CD8-positive, alpha-beta memory T cell (primary cell): ENCODE measurements at places on chromosomes 3 and 15.

DNA sequence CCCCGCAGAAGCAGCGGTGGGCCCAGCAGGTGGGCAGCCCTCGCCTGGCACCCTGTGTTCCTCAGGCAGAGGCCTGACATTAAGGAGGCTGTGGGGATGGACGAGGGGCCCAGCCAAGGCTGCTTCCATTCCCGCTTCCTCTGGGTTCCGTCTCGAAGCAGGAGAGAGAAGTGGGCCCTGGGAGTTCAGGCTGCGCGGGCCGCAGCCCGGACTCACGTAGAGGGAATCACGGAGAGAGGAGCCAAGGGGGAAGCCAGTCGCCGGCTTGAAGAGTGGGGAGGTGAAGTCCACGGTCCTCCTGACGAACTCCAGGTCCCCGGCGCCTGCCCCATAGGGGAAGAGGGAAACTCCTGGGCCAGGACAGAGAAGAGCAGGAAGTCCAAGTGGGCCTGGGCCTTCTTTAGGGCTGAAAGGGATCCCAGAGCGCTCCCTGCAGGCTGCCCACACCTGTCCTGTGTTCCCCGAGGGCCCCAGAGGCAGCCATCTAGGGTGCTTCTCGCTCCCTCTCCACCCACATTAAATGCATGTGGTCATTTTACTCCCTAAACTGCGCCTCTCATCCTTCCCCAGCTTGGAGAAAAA, 37.7 kb downstream of the MUC4 start:
- H3K4me1 ChIP-seq, result no peaks in the 10 kb centered on the region
- H3K27ac ChIP-seq, result no peak overlapping the region
- no peak for DNase-seq
- H3K4me3 ChIP-seq, result no peak overlapping the region

DNA sequence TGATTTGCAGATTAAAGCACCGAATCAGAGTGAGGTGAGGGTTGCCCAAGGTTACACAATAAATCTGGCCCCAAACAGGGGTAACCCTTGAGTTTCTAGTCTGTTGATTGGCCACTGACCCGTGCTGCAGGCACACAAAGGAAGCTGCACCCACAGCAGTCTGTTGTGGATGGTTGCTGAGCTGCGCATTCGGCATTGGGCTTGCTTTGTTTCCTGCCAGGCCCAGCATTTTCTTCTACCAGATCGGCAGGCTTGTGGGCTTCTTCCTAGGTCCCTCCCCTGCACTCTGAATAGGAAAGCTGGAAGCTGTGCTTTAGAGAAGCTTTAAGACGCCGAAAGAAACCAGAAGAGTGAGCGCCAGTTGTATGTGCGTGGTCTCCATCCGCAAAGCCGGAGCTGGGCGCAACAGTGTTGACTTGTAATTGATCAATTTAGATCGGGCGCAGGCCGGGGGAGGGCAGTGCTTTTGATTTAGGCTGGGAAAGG, 12.1 kb downstream of the B3GNT5 start:
- no peaks in the 10 kb centered on the region for H3K27me3 ChIP-seq
- H3K4me3 ChIP-seq, result no peak overlapping the region
- no peak for DNase-seq

DNA sequence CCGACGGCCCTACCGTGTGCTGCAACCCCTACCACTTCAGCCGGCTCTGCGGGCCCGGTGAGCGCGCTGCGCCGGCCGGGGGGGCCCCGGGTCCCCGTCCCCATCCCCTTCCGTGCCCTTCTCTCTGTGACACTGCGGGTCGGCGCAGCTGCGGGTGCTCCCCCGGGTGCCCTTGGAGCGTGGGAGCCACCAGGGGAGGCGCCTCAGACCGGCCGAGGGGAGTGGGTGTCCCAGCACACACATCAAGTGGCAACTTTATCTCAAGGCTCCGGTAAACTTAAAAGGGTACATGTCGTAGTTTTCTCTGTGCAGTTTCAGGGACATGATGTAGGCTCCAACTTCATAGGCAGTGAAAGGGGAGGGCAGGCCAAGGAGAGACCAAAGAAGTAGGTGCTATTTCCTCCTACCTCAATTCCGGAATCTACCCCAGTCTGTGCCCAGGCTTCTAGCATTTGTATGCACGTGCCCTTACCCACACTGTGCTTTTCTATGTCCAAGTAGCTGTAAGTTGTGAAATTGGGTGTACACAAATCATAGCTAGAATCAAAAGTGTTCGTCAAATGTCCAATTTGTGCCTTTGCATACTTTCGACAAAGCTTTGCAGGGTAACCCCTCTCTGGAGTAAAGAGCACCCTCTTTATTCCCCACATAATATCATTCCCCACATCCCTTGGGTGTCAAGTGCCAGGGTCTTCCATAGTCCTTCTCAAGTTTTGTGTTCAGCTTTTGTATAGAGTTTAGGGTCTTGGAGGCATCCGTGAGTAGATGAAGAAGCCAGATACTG, 2.2 kb downstream of the SMAD6 start:
- peaks cover 19% of the 10 kb centered on the region for H3K4me1 ChIP-seq
- no peak for DNase-seq
- H3K36me3 ChIP-seq, result no peaks in the 10 kb centered on the region
- H3K27ac ChIP-seq, result no peak overlapping the region

GRCh38 chr3:8486434-8486833, 15.2 kb upstream of the LMCD1 start:
- no peaks in the 10 kb centered on the region for H3K36me3 ChIP-seq
- no peaks in the 10 kb centered on the region for H3K4me1 ChIP-seq
- DNase-seq, result no peak

DNA sequence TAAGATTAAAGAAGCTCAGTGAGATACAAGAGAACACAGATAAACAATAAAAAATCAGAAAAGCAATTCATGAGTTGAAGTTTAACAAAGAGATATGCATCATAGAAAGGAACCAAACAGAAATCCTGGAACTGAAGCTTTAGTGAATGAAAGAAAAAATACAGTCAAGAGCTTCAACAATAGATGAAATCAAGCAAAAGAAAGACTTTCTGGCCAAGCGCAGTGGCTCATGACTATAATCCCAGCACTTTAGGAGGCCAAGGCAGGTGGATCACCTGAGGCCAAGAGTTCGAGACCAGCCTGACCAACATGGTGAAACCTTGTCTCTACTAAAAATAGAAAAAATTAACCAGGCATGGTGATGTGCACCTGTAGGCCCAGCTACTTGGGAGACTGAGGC, 301.6 kb upstream of the MANF start:
- H3K27me3 ChIP-seq, result no peaks in the 10 kb centered on the region
- no peak overlapping the region for H3K27ac ChIP-seq
- H3K4me1 ChIP-seq, result no peaks in the 10 kb centered on the region
- no peak for DNase-seq

- no peak for DNase-seq
- H3K4me1 ChIP-seq, result peaks cover 21% of the 10 kb centered on the region
- no peaks in the 10 kb centered on the region for H3K27me3 ChIP-seq
- no peaks in the 10 kb centered on the region for H3K36me3 ChIP-seq
- peak overlapping the region; percentile 93 for H3K4me3 ChIP-seq
These were observed 666 bp downstream of the SNX33 start for GRCh38 chr15:75648156-75649000.

- H3K27me3 ChIP-seq, result no peaks in the 10 kb centered on the region
- H3K4me3 ChIP-seq, result no peak overlapping the region
- DNase-seq, result no peak
- no peaks in the 10 kb centered on the region for H3K36me3 ChIP-seq
These were observed 32.2 kb downstream of the PPP2R3A start for GRCh38 chr3:135997554-135998320.

DNA sequence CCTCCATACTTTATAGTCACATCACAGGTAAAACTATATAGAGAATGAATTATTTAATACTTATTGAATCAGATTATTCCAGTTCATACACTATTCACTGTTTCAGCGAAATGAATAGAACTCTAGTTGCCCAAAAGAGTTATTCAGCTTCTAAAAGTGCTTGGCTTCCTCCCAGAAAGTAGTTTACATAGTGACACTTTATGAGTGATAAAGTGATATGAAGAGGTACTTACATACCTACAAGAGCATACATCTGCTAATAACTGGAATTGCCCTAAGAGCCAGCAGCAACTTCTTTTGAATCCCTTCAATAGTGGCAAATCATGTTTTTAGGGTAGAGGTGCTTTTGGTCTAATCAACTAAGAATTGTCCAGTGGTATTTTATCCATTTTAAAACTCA, 635.1 kb upstream of the AGTR1 start:
- H3K4me3 ChIP-seq, result no peak overlapping the region
- no peaks in the 10 kb centered on the region for H3K36me3 ChIP-seq
- H3K27ac ChIP-seq, result no peak overlapping the region

DNA sequence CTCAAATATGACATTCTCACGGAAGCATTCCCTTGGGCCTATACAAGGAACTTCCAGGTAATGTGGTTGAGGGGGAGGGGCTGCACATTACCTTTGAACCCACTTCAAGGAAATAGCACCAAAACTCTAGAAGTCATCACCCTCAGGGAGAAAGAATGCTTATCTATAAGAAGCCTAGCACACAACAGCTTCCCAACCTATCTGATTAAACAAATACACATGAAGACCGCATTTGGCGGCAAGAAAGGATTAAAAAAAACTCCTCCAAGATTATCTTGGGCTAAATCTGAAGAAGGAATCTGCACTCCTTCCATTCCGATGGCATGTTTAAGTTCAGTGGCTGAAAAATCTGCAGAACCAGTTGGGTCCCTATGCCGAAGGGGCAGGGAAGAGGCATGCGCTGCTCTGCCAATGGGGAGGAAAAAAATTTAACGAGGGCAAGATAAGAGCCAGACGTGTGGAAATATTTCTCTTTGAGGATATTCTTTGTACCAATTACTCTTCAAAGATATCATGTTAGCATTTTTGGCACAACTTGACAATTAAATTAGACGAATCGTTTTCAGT, 82.0 kb upstream of the WNT5A start:
- no peaks in the 10 kb centered on the region for H3K36me3 ChIP-seq
- no peaks in the 10 kb centered on the region for H3K27me3 ChIP-seq
- H3K27ac ChIP-seq, result no peak overlapping the region
- H3K4me1 ChIP-seq, result no peaks in the 10 kb centered on the region

- no peak for DNase-seq
- H3K36me3 ChIP-seq, result peaks cover 60% of the 10 kb centered on the region
- H3K4me1 ChIP-seq, result no peaks in the 10 kb centered on the region
- H3K27ac ChIP-seq, result no peak overlapping the region
These were observed 68.2 kb downstream of the IQGAP1 start for GRCh38 chr15:90456236-90456635.

- H3K4me1 ChIP-seq, result no peaks in the 10 kb centered on the region
- no peak overlapping the region for H3K4me3 ChIP-seq
- no peak overlapping the region for H3K27ac ChIP-seq
- DNase-seq, result no peak
- H3K27me3 ChIP-seq, result no peaks in the 10 kb centered on the region
- no peaks in the 10 kb centered on the region for H3K36me3 ChIP-seq
These were observed 43.7 kb downstream of the NMD3 start for GRCh38 chr3:161264852-161265251.

- H3K36me3 ChIP-seq, result no peaks in the 10 kb centered on the region
- H3K4me3 ChIP-seq, result peak overlapping the region; percentile 5
- peak; percentile 50 for DNase-seq
- no peaks in the 10 kb centered on the region for H3K27me3 ChIP-seq
These were observed 1.4 kb downstream of the FURIN start for GRCh38 chr15:90869601-90870353.

- no peak overlapping the region for H3K4me3 ChIP-seq
- H3K27me3 ChIP-seq, result no peaks in the 10 kb centered on the region
- H3K27ac ChIP-seq, result no peak overlapping the region
- no peaks in the 10 kb centered on the region for H3K4me1 ChIP-seq
- H3K36me3 ChIP-seq, result no peaks in the 10 kb centered on the region
- no peak for DNase-seq
These were observed 150.3 kb upstream of the SLITRK3 start for GRCh38 chr3:165346503-165346902.

DNA sequence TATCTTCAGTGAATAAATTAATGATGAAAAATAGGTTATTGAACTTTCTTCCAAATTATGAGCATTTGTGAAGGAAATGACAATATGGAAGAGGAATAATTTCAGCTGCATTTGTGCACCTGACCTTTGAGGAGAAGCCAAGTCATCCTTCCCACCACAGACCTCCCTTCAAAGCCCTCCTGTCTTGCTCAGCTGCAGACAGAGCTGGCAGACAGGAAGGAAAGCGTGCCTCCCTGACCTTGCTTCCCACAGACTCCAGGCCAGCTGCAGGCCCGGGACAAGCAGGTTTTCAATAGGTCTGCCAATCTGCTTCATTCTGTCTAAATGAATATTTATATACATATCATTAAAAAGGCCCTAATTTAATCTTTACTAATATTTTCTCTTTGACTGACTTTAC, 152.9 kb upstream of the RBMS3 start:
- H3K27ac ChIP-seq, result no peak overlapping the region
- DNase-seq, result no peak
- H3K36me3 ChIP-seq, result no peaks in the 10 kb centered on the region
- H3K4me3 ChIP-seq, result no peak overlapping the region
- H3K27me3 ChIP-seq, result no peaks in the 10 kb centered on the region

GRCh38 chr3:54917862-54918261, 10.0 kb downstream of the LRTM1 start:
- H3K27me3 ChIP-seq, result no peaks in the 10 kb centered on the region
- H3K4me1 ChIP-seq, result no peaks in the 10 kb centered on the region
- no peak for DNase-seq
- no peak overlapping the region for H3K27ac ChIP-seq
- H3K36me3 ChIP-seq, result no peaks in the 10 kb centered on the region

DNA sequence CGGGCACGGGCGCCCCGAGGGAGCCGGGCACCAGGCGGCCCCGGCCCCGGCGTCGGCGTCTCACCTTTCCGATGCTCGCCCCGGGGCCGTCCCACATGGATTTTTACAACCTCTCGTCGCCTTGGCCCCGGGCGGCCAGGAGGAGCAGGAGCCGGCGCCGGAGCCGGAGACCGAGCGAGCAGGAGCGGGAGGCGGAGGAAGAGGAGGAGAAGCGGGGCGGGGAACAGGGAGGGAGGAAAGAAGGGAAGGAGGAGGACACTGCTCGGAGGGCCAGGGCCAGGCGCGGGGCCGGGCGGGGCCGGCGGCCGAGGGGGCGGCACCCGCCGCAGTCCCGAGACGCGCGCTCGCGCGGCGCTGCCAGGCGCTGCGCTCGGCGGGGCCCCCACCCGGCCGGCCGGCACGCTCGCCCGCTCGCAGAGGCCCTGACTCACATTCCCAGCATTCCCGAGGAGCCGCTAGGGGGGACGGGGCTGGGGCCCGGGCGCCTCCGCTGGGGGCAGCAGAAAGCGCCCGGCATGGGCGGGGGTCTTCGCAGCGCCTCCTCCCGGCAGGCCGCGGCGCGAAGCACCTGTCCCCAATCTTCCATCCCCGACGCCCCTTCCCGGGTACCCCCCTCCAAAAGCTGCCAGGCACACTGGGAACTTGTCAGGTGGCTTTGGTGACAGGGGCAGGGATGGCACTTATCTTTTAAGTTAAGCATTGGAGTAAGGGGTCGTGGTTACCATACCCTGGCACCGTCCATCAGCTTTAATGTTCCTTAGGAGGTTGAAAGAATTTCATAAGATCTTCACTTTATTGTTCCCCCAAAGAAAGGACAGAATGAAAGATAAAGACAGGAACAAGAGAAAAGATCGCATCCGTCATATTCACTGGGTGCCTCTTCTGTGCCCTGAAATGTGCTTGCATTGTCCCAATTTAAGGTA, at the start of gene ERC2:
Gene ERC2, minus strand, starts transcription at position 284 of the 923 bp plus-strand sequence.
- H3K4me3 ChIP-seq, result no peak within 1 kb of the TSS
- H3K27ac ChIP-seq, result no peak within 1 kb of the TSS
- H3K36me3 ChIP-seq, result no peaks in the 10 kb centered on the region
- peaks cover 18% of the 10 kb centered on the region for H3K27me3 ChIP-seq
- no peak for DNase-seq
- no peaks in the 10 kb centered on the region for H3K4me1 ChIP-seq

- H3K36me3 ChIP-seq, result no peaks in the 10 kb centered on the region
- no peak overlapping the region for H3K27ac ChIP-seq
- no peaks in the 10 kb centered on the region for H3K4me1 ChIP-seq
- H3K27me3 ChIP-seq, result peaks cover 11% of the 10 kb centered on the region
These were observed 3.3 kb upstream of the THSD4 start for GRCh38 chr15:71111950-71112349.
